Activated CD4-positive, alpha-beta memory T cell treated with anti-CD3 and anti-CD28 coated beads, Interleukin-2, amount 10 ng/mL, durations not matched to agents 7 days and 5 days (primary cell): ENCODE measurements at places on chromosomes 4 and X. TPM values are rescaled to one million over a fixed set of nuclear protein-coding genes. Genes with fewer than 3 reads are reported as not detected.

SASH3 gene
- 229 TPM for total RNA-seq

DNA sequence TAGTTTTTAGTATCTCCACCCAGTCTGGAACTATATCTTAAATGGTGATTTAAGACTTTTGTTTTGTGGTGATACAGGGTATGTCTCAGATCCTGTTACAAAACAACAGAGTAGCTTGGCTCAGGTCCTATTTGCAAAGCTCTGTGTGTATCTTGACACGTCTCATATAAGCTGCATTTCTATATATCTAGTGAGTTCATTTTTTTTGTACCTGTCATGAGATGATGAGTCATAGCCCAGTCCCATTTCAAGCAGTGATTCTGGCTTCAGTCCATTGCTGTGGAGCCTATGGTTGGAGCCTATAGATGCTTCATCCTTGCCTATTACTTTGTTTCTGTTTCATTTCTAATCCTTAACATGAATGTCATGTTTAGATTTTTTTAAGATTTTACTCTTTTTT lies 23.0 kb downstream of the GRXCR1 start:
- DNase-seq: no peak

CXCL11 gene
- total RNA-seq: 0.33 TPM

DGAT2L6 gene
- not detected for total RNA-seq

ZNF732 gene
- total RNA-seq: not detected

GRCh38 chr4:129543299-129543698 lies 447.3 kb downstream of the C4orf33 start:
- DNase-seq: no peak

PAGE2 gene
- not detected for total RNA-seq

GRCh38 chr4:173501592-173502150 lies 28.4 kb downstream of the HAND2 start:
- no peak for DNase-seq

DNA sequence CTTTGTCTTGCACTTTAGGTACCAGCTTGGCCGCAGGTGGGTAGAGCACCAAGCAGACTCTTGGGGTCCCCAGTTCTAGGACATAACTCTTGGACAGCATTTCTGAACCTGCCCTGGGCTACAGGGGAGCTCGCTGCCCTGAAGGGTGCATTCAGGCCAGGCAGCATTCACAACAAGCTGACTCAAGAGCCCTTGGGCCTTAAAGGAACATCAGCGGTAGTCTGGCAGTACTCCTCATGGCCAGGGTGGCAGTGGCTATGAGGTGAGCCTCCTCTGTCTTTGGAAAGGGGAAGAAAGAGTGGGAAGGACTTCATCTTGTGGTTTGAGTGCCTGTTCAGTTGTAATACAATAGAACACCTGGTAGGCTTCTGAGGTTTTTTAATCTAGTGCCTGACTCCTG lies 24.8 kb upstream of the SMARCA5 start:
- no peak for DNase-seq

DNA sequence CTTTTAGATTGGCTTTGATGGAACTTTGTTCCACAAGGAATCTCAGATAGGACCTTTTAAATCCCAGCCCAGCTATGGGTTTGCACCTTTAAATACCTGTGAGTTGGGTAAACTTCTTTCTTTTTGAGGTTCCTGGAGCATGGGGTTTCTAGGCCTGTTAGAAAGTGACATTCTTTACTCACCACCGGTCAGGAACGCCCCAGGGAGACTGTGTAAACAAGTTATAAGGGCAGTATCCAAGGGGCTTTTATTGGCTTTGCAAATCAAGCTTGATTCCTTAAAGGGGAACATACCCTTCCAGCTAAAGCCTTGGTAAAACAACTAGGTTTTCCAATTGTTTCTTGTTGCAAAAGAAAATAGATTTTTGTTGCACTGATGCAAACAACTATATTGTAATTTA lies 93.4 kb downstream of the TENT5D start:
- DNase-seq: no peak

VAMP7 gene
- 41.7 TPM for total RNA-seq

DNA sequence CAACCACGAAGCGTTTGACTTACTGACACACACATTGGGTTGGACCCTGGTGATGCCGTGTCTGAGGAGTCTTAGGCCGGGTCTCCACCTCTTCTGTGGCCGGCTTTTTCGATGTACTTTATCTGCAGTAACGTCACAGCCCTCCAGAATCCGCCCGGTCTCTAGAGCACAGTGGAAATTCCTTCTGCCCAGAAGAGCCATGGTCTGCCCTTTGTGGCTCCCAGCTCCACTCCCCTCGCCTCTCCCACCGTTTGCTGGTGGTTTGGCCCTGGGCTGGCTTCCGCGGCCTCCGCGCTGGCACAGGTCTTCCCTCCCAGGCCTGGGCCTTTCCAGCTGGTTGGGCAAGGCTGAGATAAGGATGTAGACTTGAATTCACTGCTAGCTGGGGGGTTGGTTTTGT lies 4.3 kb downstream of the MAEA start:
- no peak for DNase-seq

DNA sequence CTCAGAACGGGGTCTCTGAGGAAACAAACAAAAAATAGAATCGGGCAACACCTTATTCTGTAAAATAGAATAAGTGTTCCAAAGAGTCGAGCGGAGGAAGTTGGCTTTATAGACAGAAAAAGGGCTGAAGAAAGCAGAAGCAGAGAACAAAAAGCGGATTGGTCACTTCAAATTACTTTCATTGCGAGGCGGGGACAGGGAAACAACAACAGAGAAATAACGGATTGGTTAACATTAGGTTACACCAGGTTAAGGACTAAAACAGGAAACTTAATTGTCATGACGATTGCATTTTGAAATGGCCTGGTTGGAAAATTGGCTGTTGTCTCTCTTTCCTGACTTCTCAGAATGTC lies 433 bp upstream of the COQ2 start:
- peak; percentile 46 for DNase-seq

DMRTC1B gene
- total RNA-seq: not detected

PTPN13 gene
- total RNA-seq: 5.3 TPM

GRCh38 chrX:74179990-74180389 lies 124.0 kb upstream of the ZCCHC13 start:
- DNase-seq: no peak

TLR2 gene
- 1.1 TPM for total RNA-seq

- DNase-seq: no peak
Measured at GRCh38 chrX:6732101-6732500, 197.2 kb upstream of the VCX3A start.

RASL11B gene
- total RNA-seq: 0.25 TPM

NPNT gene
- not detected for total RNA-seq

GRCh38 chr4:151031831-151032605 lies 16.9 kb upstream of the LRBA start:
- no peak for DNase-seq

DNA sequence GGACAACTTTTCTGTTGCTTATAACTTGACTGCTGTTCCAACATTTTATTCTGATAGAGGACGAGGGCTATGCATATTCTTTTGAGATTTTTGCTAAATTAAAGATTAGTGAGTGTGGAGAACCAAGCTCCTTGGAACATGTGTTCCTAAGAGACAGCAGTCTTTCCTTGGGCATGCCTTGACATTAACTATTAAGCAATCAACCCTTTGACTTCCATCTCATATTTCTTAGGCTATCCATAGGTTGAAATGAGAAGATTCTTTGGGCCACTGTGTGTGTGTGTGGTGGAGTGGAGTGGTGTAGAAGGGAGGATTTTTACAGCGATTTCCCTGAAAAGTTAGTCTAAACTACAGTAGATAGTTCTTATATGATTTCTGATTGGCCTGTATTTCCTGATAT lies 127.4 kb upstream of the POF1B start:
- no peak for DNase-seq

DNA sequence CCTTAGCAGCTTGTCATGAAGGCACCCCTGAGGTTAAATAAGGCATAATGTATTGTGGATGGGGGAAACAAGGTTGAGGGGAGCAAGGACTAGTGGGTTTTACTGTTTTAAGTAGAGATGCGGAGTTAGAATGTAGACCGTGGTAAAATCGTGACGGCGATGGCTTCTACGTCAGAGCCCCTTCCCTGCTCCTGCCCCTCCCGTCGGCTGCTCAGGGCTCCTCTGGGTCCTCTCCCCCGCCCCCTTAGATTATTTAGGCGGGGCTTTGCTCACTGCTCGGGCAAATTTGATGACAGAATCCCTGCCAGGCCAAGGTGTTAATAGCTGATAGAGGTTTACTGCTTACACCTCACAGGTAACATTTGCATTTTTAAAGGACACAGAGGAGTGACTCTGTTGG lies 2.3 kb downstream of the FRMPD3 start:
- DNase-seq: no peak

DNA sequence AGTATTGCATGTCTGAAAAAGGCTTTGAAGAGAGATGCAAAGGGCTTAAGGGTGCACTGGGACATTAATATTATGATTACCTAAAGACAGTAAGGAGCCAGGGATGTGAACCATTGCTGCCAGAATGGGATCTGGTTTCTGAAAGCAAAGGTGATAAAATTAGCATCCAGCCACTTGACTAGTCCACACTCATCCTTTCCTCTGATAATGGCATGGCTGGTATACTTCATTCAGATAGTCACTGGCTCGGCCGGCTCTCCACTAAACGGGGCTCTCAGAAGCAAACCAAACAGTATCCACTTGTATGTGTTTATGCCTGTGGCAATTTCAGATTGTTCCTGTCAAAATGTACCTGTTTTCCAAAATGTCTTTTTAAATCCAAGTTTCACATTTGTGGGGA lies 46.4 kb downstream of the MAMLD1 start:
- no peak for DNase-seq

DNA sequence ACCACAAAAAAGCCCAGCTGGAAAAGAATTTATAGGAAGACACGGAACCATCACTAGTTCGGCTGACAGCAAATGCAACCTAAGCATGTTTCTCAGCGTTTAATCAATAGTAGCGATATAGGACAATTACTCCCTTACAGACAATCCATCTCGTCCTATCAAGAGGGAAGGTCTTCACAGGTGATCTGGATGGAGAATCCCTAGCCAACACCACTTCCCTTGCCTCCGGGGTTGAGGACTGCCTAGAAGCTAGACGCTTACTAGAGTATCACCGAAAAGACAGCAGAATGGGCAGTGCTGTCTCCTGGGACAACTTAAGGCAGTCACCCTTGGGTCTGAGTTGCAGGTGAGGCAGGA lies 32.1 kb upstream of the MAML3 start:
- DNase-seq: no peak

S100G gene
- total RNA-seq: not detected

DNA sequence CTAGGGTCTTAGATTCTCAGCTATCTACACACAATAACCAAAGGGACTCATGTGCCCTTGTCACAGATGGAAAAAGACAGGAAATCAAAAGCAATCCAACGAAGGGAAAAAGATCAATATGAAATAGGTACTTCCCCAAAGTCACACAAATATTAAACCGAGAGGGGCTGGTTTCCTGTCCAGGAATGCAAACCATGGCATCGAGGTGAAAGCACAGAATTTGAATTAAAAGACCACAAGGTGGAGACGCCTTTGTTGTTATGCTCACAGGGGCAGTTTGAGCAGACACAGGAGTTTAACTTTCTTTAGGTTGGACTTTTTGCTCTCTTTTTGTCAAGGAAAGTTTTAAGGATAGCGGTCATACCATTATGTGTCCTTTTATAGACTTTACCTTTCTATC lies 14.3 kb downstream of the H2BW1 start:
- DNase-seq: no peak

- no peak for DNase-seq
Measured at GRCh38 chrX:139862208-139862607, 70.6 kb downstream of the ATP11C start.
